Tracheal epithelial cell (primary cell): ENCODE measurements at places on chromosomes 3 and 15. TPM values are rescaled to one million over a fixed set of nuclear protein-coding genes. Genes with fewer than 3 reads are reported as not detected.

The MYRIP gene
- total RNA-seq, result under 0.01 TPM in 2 replicates

The TNFSF10 gene
- 30.5 and 113 TPM in 2 replicates for total RNA-seq

The DNAH12 gene
- total RNA-seq, result under 0.01 TPM in 2 replicates

The NUP210 gene
- 0.21 and 2.9 TPM in 2 replicates for total RNA-seq

The CMTM8 gene
- 1.7 TPM in 2 replicates for total RNA-seq

The THAP10 gene
- total RNA-seq, result 0.64 and 0.72 TPM in 2 replicates

The REC114 gene
- total RNA-seq, result not detected in 2 replicates

The PSMA4 gene
- 230 and 247 TPM in 2 replicates for total RNA-seq

The NIT2 gene
- total RNA-seq, result 18.3 and 22.9 TPM in 2 replicates

The GADL1 gene
- total RNA-seq, result not detected in 2 replicates

The C3orf70 gene
- total RNA-seq, result under 0.01 TPM in 1 of 2 replicates, not detected in the other

The TMEM158 gene
- total RNA-seq, result 1.5 and 8.4 TPM in 2 replicates

The ASB14 gene
- total RNA-seq, result not detected in 2 replicates

The GUCA1C gene
- total RNA-seq, result not detected in 2 replicates

The ZNF620 gene
- total RNA-seq, result 0.64 and 1.2 TPM in 2 replicates

The CLN6 gene
- 7.5 and 7.9 TPM in 2 replicates for total RNA-seq

The SLC9C1 gene
- total RNA-seq, result under 0.01 and 0.43 TPM in 2 replicates

The WWTR1 gene
- total RNA-seq, result 9.2 and 36.9 TPM in 2 replicates

The C3orf52 gene
- total RNA-seq, result 33.0 and 40.0 TPM in 2 replicates

The KY gene
- not detected in 2 replicates for total RNA-seq

The COL6A5 gene
- not detected in 2 replicates for total RNA-seq

The MELTF gene
- 4.0 and 31.8 TPM in 2 replicates for total RNA-seq

The KNG1 gene
- not detected in 2 replicates for total RNA-seq

The FAM107A gene
- 0.24 TPM in 1 of 2 replicates, not detected in the other for total RNA-seq

The CCDC33 gene
- not detected in 2 replicates for total RNA-seq

The TMEM41A gene
- 20.2 and 20.7 TPM in 2 replicates for total RNA-seq
